ENCODE measurements at places on chromosomes 4 and X.

GRCh38 chr4:90444904-90445303 is 317.7 kb downstream of the CCSER1 start:
- DNase-seq, result no peak

GRCh38 chr4:183755596-183755995 is 96.5 kb downstream of the TRAPPC11 start:
- no peak for DNase-seq

DNA sequence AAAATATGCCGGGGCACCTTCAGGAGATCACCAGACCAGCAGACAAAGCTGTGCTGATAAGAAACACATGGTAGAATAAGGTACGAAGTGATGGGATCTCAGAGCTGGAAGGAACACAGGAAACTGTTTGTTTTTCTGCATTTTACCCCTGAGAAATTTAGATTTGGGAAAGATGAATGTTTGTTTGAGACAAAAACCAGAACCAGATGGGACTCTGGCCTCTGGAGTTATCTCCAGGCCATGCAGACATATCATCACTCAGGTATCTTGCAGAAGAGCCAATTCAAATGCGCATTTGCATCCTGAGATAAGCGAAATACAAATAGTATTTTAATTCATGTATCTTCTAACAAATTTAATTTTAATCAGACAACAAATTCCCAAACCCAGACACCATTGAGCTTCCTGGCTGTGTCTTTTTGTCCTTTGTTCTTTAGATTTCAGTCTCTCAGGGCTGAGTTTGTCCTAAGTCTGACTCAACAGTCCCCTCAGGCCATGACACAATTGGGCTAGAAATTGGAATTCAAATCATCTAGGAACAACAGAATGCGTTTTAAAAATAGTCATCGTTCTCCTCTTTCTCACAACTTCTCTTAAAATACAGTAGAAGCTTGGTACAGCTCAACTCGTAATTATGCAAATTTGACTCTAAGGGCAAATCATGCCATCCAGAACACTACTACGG is 159.0 kb downstream of the PACRGL start:
- DNase-seq, result no peak

DNA sequence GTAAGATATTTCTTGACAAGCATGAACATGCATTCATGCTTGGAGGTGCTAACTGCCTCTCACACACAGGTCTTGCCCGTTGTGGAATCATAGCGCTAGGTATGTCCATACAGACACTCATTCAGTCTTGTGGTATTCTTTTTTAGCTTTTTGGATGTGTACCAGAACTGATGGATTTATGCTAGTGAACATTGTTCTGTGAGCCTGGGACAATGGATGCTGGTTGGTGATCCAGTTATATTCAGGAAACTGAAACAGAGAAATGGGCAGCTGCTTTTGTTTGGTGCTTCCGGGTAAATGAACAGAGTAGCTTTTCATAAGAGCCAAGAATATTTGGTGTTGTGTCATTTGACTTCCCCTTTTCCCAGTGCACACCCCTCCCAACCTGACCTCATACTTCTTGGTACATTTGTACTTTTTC is 78.9 kb upstream of the SLC4A4 start:
- no peak for DNase-seq

DNA sequence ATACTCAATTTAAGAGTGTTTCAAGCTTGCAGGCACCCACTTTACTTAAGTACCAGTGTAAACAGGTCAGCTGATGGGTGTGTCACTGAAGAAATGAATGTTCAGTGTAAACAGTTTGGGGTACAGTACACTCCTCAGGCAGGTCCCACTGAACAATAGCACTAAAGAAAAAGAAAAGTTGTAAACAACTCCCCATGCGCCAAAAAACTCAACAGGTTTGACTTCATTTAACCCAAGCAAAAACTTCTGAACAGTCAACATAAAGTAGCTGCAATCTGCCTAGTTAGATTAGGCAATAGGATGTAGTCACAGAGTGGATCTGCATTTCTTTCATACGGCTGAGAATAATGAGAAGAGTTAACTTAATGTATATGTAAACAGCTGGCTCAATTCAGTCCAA is 93.2 kb downstream of the FAM13A start:
- DNase-seq, result no peak

GRCh38 chr4:2576290-2576689 is 39.8 kb downstream of the FAM193A start:
- DNase-seq, result no peak

DNA sequence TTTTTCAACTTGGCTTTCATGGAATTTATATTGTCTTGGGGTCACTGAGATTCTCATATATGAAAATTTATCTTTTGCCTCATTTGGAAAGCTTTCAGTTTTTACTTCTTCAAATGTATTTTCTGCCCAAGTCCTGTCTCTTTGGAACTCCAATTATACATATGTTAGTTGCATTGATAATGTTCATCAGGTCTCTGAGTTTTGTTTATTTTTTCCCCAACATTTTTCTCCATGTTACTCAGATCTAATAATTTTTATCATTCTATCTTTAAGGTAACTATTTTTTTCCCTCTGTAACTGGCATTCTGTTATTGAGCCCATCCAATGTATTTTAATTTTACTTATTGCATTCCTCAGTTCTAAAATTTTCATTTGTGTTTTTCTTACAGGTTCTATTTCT is 10.7 kb upstream of the TRO start:
- DNase-seq, result no peak

GRCh38 chrX:17042037-17042436 is 95.6 kb downstream of the REPS2 start:
- DNase-seq, result no peak

DNA sequence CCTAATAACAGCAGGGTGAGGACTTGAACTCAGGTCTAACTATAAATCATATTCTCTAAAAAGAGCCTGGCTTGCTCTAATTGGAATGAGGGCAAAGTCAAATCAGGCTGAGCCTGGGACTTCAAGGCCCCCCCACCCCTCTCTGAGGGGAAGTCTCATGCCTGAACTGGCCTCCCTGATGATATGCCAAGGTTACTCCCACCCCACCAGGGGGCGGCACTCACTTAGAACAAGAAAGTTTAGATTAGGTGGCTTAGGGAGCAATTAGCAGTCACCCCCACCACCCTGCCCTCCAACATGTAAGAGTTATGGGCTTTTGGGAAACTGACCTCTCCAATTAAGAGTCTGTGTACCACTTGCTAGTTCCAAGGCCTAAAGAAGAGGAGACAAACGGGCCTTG is 2.7 kb downstream of the FOXO4 start:
- DNase-seq, result peak; percentile 82

- no peak for DNase-seq
These were observed 74.1 kb downstream of the FBXO8 start for GRCh38 chr4:174209341-174209740.

DNA sequence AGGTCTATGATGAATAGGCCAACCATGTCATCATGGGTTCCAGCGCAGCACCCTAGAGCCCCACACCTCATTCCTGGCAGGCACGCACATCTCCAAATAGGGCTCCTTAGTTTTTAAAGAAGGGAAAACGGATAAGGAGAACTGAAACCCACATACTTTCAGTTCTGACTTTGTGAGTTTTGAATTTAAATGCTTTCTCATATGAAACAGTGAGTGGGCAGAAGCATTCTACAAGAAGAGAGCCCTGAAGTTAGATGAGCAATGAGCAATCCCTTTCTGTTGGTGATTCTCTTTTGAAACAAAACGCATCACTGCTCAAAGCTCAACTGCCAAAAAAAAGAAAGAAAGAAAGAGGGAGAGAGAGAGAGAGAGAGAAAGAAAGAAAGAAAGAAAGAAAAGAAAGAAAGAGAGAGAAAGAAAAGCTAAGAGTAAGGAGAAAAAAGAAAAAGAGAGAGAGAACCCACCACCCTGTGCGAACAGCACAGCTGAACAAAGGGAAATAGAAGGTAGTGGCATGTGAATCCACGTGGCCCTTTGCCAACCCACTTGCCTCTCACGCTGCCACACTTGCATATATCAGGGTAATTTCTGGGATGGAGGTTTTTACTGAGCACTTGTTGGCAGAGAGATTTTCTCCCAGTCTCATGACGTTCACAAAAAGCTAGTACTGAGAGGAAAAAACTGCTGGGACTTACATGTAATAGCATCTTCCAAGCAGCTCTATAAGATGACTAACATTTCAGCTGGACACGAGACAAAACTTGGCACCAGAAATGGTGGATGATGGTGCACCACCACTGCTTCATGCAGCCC is 31.0 kb downstream of the TMSB4X start:
- DNase-seq, result no peak

DNA sequence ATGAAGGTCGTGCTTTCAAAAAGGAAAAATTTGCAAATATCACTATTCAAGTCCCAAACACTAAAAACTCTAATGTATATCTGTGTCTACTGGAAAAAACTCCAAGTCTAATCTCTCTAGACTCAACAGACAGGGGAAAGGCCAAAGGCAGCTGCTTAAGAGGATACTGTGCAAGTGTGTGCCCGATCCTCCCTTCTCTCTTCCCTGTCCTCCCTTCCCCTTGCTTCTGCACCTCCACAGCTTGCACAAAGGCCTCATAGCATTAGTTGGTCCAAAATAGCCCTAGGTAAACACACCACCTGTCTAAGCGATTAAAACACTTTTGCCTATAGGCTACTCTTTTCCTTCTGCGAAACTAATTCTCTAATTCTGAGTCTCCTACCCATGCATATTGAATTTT is 10.6 kb downstream of the C4orf54 start:
- no peak for DNase-seq

GRCh38 chr4:41189076-41189475 is 25.3 kb downstream of the APBB2 start:
- no peak for DNase-seq

DNA sequence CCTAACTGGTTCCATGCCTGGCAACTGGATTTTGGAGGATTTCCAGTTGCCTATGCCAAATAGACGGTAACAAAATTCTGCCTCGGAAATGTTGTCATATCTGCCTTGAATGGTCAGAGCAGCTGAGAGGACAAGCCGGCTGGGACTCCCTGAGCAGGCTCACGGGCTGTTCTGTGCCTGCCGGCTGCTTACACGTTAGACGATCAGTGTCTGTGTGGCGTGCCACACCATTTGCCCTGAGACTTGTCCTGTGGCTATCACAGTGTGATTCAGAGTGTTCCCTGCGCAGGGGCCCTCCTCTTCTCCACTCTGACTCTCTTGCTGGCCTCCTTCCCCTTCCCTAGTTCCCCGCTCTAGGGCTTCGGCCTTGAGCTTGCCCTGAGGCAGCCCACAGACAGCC is 42.4 kb downstream of the RAI2 start:
- no peak for DNase-seq

DNA sequence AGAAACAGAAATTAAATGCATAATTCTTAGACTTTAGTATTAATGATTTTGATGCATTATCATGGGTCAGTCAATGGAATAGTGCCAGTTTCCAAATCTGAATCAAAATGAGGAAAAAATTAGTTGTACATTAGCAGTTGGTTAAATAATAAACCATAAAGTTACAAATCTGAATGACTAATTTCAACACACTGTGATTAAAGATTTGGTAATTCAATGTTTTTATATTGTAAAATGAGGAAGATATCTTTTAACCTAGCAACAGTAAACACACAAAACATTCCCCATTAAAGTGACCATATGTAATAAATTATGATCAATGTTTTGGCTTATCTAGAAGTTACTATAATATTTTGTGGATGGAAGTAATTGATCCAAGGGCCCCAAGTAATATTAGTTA is 1.6 kb downstream of the FBXO8 start:
- no peak for DNase-seq

GRCh38 chr4:132056496-132056895 is 1092.6 kb upstream of the PCDH10 start:
- DNase-seq, result no peak

DNA sequence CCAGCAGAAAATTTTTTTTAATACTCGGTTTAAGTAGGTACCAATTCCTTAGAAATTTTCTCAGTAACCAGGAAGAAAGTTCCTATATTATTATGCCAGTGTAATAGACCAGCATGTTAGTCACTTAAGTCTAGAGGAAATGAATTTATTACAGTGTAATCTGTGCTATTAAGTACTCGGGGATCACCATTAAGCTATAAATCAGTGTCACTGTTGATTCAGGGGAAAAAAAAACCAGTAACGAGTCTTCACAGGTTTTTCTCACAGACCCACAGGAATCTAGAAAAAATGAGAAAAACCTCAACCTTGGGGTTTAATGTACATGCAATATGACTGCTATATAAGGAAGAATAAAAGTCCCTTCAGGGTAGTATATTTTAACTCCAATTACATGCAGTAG is 138.3 kb upstream of the IL1RAPL2 start:
- DNase-seq, result no peak

DNA sequence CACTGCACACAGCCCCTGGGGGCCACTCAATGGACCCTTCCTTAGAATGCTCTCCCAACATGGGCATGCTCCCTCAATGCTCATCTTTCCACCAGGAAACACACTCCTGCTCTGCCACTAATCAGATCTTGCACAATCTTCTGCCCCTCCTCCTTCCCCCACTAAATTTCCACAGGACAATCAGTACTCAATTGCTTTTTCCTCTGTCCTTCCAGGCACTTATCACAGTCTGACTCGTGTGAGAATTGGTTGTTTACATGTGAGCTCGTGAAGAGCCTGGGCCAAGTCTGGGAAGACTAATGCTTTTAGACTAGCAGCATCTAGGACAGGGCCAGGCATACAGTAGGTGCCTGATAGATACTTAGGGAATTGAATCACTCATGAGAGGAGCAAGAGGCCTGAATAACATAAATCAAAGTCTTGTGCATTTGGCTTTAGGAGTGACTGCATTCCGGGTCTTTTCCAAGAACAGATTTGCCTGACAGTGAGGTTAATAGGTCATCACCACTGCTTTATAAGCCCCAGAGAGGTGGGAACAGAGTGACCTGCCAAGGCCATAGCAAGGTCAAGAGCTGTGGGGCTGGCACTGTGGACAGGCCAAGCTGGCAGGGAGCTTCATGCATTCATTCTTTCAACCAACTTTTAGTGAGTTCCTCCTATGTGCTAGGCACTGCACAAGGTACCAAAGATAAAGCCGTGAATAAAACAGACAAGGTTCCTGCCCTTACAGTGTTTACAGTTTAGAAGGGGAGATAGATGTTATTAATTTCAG is 55.0 kb downstream of the PRPS1 start:
- no peak for DNase-seq

- no peak for DNase-seq
These were observed 109.4 kb downstream of the PDHA2 start for GRCh38 chr4:95949136-95949765.

DNA sequence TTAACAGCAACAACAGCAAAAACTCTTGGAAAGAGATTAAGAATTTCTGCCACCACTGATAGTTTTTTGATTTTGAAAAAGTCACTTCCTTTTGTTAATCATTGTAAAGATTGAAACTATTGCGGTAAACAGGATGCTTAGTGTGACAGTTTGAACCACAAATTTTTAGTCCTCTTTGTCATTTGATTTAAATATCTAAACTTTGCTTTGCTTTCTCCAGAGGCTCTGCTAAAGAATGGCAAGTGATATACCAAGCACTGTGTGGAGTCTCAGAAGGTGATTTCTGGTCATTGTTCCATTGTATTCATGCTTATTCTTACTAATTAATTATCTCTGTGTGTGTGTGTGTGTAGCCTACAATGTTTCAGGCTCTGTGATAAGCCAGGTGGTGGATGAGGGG is 155.6 kb downstream of the BMPR1B start:
- no peak for DNase-seq
